ENCODE measurements at places on chromosomes 7 and 10.

DNA sequence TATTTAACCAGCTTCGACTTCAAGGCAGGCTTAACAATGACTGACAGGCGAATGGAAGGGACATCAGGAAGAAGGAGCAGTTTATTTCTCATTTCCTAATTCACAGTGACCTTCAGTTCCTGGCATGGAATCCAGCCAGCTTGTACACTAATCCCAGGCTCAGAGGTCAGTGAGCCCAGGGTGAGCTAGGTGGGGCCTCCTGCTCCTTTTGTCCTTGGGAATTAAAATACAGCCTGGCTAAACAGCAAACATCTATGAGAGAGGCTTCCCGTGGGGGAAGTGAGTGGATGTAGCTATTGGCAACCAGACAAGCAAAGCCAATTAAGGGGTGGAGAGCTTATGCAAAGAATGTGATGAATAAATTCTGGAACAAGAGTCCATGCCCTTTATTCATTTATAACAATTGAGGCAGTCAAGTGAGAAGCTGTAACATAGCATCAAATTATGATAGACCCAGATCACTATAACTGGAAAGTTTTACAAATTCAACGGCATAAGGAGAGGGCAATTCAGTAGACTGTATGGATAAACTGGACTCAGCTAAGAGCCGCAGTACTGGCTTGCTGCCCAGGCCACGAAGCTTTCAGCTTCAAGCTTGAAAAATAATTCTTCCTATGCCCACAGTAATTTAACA is 57.1 kb downstream of the STK17A start:
- no peak for DNase-seq

GRCh38 chr10:88070080-88070880 is 206.9 kb downstream of the PTEN start:
- no peak for DNase-seq

DNA sequence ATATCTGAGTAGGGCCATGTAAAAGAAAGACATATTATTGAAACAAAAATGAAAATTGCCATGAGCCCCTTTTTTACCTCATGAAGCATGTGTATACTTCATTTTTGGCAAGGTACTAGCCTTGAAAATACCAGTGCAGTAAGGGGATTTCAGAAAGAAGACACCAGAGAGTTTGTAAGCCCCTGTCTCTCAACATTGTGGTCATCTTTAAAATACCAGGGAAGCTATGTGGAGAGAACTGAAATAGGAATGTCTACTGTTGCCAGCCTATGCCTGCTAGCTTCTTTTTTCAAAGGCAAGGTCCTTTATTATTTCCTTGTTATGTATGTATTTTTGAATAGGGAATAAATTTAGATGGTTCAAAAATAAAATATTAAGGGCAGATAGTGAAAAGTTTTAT is 57.8 kb downstream of the CASD1 start:
- DNase-seq: no peak

DNA sequence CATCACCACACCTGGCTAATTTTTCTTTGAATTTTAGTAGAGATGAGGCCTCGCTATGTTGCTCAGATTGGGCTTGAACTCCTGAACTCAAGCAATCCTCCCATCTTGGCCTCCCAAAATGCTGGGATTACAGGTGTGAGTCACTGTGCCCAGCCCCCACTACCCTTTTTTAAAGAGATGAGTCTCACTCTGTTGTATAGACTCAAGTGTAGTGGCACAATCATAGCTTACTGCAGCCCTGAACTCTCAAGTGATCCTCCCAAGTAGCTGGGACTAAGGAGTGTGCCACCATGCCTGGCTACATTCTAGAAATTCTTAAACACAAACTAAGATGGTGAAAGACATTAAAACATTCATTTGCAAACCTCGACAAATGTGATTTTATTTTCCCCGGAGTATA is 12.6 kb downstream of the SYPL1 start:
- no peak for DNase-seq

DNA sequence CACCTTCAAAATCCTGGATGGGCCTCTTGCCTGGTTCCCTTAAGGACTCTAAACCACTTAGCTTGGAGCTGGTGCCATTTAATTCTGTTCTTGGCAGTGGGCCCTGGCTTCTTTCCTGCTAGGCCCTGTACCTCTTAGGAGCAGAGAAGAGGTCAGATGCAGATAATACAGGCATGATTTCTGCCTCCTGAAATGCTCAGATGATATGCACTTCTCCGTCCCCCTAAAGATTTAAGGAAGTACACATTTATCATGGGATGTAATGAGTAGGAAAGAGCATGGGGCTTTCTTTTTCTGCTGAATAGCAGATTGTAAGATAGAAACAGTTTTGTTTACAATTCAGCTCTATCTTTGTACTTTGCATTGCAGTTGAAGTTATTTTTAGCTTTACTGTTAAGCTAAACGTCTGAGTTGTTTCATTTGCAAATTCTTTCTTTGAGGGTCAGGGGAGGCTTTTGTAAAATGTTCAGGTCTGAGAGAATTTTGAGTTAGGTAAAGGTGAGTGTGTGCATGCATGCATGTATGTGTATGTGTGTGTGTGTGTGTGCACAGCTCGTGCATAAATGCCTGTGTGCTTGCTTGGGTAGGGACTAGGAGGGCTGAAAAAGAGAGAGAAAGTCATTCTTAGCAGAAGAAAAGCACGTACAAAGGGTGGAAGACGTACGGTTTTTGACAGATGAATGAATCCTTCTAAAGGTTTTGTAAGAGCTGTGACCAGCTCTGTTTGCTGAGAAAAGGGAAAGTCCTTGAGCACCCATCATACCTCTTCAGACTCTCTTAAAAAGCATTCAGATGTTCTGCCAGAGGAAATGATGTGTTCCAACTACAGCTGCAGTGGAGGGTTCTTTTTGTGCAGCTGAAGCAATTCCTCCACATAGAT is 364.2 kb downstream of the AUTS2 start:
- no peak for DNase-seq

DNA sequence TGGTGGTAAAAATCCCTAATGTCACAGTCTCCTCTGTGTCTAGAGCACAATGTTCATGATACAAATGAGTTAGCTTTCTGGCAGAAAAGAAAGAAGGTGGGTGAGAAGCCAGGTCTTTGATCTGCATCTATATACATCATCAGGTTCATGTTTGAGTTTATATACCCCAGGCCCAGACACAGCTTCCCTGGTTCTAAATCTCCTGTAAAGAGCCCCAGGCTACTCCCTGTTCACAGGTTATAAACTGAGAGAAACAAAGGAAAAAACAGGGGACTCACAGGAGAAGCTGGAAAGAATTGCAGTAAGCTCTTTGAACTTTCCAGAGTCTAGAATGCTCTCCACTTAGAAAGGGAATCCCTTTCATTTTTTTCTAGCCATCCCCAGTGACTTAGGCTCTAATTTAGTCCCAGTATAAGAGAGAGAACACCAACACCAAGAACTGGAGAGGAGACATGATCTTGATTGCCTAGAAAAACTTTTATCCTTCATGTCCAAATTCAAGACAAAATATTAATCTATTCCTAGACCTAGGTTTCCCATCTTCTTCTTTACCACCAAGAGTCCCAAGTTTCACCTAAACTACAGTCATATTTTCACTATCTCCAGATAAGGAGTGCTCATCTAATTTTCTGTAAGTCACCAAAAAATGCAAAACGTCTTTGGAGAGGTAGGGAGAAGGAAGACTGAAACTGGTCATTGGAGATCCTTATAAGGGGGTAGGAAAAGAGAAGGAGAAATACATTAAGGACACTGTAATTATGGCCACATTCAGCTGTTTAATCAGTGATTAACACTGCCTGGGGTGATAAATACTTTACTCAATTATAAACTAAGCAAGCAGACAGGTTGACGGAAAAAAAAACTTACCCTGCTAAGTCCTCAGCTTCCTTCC is 469 bp downstream of the MSS51 start:
- DNase-seq: no peak

DNA sequence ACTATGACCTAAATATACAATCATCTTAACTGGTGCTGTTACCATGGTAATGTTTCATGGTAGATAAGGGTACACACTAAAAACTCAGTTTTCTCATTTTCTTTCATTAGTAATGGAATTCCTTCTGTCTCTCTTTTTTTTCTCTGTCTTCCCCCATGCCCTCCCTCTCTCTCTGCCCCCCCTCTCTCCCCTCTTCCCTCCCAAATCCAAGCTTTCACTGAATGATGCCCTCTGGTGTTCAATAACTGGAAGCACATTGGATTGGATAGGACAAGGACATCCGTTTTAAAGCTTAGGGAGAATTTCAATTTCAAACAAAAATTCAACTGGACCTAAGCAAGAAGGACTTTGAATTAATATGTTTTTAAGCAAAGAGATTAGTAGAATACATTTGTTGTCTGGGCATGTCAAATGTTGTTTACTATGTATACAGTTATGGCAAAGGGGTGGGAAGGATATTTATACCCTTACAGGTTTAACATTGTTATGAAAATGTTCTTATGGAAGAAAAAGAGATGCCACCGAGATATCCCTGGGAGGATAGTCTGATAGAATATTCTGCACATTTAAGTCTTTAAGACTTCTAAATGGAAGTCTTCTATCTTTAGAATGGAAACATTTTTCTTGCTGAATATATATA is 6.1 kb downstream of the CHRM2 start:
- DNase-seq: no peak

GRCh38 chr7:93461350-93461749 is 113.2 kb downstream of the CALCR start:
- no peak for DNase-seq

DNA sequence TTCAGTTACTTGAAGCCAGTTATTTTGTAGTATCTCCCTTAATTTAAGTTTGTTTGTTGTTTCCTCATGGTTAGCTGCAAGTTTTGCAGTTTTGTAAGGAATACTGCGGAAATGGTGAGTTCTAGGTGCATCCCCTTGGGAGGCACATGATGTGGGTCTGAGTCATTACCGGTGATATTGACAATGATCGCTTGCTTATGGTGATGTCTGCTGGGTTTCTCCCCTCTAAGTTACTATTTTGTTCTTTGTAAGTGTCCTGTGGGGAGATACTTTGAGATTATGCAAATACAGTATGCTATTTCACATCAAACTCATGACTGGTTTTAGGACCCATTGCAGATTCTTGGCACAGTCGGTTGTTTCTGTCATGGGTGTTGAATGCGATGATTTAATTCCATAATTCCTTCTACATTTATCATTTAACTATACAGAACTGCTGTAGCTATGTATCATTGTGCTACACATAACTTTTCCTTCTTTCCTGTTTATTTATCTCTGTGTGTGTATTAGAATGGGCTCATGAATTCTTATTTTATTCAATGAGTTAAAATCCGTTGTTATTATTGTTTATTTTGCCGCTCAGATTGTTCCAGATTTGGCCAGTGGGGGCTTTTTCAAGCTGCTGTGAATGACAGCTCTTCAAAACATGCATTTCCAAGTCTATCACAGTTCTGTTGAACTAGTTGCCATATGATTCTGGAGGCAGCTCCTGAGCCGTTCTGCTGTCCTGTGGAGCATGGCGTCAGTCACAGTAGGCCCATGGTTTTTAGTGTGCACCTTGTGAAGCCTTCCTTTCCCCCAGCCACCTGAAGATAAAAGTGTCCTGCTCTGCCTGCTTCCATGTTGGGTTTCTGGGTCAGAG is 18.4 kb downstream of the TSPAN14 start:
- DNase-seq: peak; percentile 36

GRCh38 chr10:96043893-96044715 is 721 bp downstream of the CCNJ start:
- DNase-seq: peak; percentile 58

DNA sequence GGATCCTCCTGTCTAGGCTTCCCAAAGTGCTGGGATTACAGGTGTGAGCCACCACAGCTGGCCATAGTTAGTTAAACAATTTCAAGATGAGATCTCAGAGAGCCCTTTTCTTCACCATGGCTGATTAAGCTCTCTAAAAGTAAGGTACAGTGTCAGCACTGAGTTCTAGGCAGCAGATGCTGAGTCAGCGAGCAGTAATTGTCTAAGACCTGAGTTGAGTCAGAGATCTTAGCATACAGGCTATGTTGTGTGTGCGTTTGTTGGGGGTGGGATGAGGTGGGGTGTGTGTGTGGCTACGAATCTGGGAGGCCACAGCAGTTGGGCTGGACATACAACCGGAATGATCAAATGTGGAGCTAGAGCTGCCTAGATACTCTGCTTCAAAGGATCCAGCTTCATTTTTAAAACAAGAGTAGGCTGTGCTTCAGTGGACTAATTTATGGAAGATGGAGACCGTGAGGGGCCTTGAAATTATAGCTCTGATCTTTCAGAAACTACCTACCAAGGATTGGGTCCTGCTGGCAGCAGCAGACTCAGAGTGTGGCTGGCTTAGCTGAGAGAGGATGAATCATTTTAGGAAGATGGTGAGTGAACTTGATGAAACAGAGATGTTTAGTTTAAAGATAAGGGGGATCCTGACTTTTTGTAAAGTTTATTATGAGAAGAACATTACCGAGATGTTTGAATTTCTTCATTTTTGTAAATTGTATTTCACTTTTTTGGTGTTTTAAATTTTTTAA is 17.5 kb upstream of the MTPN start:
- no peak for DNase-seq

- no peak for DNase-seq
These were observed 382.7 kb upstream of the FOXK1 start for GRCh38 chr7:4299431-4299830.

GRCh38 chr10:46556515-46557318 is at the start of gene GPRIN2:
GPRIN2 (minus strand) TSS chr10:46556658; CDS start chr10:46550736, 5,922 bp downstream.
- DNase-seq: no peak

- DNase-seq: no peak
These were observed 261.3 kb downstream of the TCERG1L start for GRCh38 chr10:131050162-131050766.

- no peak for DNase-seq
These were observed 79.4 kb downstream of the VWC2 start for GRCh38 chr7:49852619-49853462.

- DNase-seq: no peak
These were observed 323.3 kb downstream of the CRPPA start for GRCh38 chr7:16098058-16098457.

- peak; percentile 41 for DNase-seq
These were observed 22.9 kb downstream of the CDK6 start for GRCh38 chr7:92813390-92814024.

- no peak for DNase-seq
These were observed 87.5 kb downstream of the NEBL start for GRCh38 chr10:20809631-20810030.

DNA sequence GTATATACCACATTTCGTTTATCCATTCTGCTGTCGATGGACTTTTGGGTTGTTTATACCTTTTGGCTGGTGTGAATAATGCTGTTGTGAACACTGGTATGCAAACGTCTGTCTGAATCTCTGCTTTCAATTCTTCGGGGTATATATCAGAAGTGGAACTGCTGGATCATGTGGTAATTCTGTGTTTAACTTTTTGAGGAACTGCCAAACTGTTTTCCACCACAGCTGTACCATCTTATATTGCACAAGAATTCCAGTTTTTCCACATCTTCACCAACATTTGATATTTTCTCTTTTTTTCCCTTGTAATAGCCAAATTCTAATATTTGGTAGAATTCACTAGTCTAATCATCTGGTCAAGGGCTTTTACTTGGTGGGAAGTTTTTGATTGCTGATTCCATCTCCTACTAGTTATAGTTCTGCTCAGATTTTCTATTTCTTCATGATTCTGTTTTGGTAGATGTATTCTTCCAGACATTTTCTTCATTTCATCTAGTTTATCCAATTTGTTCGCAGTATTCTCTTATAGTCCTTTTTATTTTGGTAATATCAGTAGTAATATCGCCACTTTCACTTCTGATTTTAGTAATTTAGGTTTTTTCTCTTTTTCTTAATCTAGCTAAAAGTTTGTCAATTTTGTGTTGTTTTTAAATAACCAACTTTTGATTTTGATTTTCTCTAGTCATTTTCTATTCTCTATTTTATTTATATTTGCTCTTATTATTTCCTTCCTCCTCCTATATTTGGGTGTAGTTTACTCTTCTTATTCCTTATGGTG is 271.2 kb downstream of the ZEB1 start:
- DNase-seq: no peak
